ENCODE measurements at places on chromosomes 6 and 20.

GRCh38 chr20:17969884-17970409 is 1.1 kb downstream of the MGME1 start:
- peak; percentile 17 for DNase-seq

- no peak for DNase-seq
Measured at GRCh38 chr6:30149858-30150550, 11.0 kb downstream of the TRIM10 start.

- DNase-seq, result no peak
Measured at GRCh38 chr6:136549300-136550044, 750 bp downstream of the MAP7 start.

GRCh38 chr20:38023181-38024001 is 9.9 kb downstream of the TTI1 start:
- DNase-seq, result no peak

DNA sequence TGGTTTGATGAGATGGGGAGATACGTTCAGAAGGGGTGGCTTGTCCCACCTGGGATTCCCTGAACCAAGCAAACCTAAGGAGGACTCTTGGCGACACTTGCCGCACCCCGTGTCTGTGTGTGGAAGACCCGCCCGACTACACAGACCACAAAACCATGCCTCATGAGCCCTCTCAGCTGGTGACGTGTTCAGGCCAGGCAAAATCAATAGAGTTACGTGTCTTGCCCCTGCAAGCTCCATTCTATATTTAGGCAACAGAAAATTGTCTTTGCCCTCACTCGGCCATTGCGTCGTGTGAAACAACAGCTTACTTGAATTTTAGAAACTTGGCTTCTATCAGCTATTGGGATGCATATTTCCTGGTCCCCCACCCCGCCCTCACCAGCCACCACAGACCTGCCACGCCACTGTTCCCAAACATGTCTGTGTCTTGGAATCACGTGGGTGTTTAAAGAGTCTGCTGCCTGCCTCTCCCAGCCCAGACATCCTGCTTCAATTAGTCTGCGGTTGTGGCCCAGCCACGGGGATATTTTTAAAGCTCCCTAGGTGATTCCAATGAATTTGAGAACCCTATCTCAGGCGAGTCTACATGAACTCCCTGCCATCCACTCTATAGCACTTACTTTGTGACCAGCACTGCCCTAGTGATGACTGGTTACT is 279.2 kb upstream of the EXOC2 start:
- no peak for DNase-seq

DNA sequence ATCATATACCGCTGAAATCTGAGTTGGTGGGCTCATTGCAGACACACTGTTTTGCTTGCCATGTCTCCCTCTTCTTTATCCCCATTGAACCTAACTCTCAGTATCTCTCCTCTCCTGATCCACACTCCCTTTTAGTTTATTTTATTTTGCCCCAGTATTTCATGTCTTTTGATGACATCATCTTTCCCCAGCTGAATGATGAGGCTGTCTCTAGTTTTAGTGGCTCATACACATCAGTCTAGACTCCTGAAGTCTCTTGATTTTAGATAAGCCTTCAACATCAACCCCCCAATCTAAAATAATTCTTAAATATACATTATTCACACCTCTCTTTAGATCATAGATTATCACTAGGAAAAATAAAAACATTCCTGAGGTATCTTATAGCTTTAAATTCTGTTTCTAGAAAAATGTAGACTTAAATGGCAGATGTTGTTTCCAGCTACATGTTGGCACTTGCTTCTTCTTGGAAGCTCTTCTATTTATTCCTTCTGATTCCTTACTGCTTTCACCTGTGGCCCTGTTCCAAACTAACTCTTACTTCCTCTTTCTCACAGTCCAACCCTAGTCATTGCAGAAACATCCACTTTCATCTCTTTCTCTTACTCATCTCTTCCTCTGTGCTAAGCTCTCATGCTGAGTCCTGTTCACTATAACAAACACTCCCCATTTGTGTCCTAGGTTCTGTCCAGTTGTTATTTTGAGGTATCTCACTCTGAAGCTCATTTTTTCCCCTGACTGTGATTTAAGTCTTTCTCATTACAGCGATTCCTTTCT is 191.9 kb upstream of the SLC35B3 start:
- peak; percentile 12 for DNase-seq

DNA sequence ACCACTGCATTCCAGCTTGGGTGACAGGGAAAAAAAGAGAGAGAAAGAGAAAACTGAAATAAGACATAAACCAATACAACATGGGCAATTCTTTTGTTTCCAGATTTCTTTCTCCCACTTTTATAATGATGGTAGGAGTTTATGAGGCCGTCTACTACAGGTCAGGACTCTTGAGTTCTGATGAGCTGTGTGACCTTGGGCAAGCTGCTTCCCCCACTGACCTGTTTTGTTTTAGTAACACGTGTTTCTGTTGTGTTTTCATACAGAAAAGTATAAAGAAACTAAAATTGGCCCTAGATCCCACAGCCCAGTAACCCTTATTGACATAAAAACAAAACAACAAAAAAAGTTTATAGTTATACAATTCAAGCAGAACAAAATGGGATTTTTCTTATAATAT is 22.9 kb upstream of the AAR2 start:
- no peak for DNase-seq

DNA sequence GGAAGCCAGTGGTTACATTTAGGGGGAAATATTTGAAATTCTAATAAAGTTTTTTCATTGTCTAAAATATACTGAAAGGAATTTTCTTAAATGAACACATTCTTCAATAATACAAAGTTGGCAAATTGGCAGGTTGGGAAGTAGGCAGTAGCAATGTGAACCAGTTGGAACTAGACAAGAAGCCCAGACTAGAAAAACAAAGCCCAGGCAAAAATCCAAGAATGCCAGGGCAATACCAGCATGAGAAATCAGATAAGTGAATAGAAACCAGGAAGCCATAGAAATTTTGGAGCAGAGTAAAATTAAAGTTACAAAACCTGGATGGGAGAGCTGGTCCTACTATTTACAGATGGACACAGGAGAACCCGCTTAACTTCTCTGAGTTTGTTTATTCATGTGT is 52.2 kb downstream of the TPBG start:
- no peak for DNase-seq

DNA sequence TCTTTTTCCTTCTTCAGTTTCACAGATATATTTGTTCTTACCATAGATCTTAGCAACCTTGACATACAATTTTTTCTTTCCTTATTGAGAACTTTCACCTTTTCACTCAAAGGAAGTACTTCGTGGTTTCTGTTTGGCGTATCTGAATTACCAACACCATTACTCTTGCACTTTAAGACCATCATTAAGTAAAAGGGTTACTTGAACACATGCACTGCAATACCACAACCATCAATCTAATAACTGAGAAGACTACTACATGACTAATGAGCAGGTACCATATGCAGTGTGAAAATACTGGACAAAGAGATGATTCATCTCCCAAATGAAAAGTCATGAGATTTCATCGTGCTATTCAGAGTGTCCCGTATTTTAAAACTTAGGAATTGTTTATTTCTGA is 21.7 kb upstream of the SENP6 start:
- no peak for DNase-seq

DNA sequence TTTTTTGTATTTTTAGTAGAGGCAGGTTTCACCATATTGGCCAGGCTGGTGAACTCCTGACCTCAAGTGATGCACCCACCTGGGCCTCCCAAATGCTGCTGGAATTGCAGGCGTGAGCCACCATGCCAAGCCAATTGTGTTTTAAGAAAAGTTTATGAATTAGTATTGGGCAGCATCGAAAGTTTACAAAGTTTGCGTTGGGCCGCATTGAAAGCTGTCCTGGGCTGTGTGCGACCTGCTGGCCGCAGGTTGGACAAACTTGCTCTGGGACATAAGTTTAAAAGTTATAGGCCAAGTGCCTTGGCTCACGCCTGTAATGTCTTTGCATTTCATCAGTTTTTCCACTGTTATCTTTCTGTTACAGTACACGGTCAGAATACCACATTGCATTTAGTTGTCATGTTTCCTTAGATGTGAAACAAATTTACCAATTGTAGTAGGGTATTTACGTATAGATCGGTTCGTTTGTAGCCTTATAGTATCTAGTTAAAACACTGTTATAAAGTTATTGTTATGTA is 39.5 kb downstream of the ASXL1 start:
- DNase-seq, result no peak

DNA sequence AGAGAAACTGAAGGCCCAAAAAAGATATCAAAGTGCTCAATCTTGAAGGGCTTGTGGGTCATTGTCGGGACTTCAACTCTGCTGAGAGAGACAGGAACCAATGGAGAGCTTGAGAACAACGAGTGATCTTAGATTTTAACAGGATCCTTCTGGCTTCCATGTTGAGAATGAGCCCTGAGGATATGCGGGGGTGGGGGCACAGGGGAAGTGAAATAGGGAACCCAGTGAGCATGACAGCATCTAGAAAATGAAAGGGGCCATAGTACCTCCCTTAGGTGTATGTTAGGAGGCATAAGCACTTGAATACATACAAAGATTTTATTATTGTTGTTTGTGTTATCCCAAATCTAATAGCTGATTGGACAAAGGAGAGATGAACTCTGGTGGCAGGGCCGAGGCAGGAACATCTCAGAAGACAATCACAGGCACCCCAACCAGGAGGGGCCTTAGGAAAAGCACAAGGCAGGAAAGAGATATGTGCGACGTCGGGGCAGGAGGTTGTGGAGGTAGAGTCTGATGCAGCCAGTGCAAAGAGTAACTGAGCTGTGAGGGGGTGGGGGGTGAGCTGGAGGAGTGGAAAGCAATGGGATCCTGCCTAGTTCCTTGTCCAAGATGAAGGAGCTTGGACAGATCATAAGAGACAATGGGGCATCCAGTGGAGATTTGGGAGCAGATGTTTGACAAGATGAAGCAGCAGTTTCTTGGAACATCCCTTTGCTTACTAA is 10.4 kb downstream of the TGM6 start:
- DNase-seq, result no peak

GRCh38 chr6:20271818-20272217 is 59.5 kb upstream of the MBOAT1 start:
- DNase-seq, result no peak

- peak; percentile 29 for DNase-seq
Measured at GRCh38 chr6:138682704-138683527, 90.7 kb upstream of the CCDC28A start.

GRCh38 chr6:27865850-27866356 is 46.3 kb downstream of the OR2B2 start:
- no peak for DNase-seq

- peak; percentile 70 for DNase-seq
Measured at GRCh38 chr6:137717074-137718073, 149.7 kb upstream of the TNFAIP3 start.

- DNase-seq, result no peak
Measured at GRCh38 chr6:151514000-151514730, 20.3 kb downstream of the CCDC170 start.

GRCh38 chr6:27187231-27188060 is 60.1 kb upstream of the PRSS16 start:
- no peak for DNase-seq

DNA sequence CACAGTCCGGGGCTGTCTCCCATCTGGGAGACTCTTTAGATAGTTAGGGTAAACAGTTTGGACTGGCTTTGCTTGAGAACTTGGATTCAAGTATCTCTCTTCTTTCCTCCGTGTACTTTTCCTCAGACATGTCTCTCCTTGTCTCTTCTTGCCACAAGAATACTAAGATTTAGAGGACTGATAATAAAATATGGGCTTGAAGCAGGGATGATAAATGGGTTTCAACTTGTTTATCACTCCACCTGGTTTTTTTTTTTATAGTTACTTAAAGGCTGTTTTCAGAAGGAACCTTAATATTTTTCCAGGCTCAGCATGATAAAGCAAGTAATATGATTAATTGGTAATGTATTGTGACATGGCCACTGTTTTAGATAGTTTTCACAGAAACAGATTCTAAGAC is 40.9 kb upstream of the KIF13A start:
- no peak for DNase-seq

- no peak for DNase-seq
Measured at GRCh38 chr6:43178951-43179830, 2.8 kb upstream of the CUL9 start.

All from urothelium cell line (cell line).